ENCODE measurements at places on chromosomes 7 and 10.

- no peak for DNase-seq
These were observed 35.0 kb downstream of the SH3PXD2A start for GRCh38 chr10:103820101-103821062.

GRCh38 chr10:107477266-107477665 lies 312.8 kb upstream of the SORCS1 start:
- no peak for DNase-seq

GRCh38 chr10:124387078-124387874 lies 31.4 kb downstream of the OAT start:
- no peak for DNase-seq

DNA sequence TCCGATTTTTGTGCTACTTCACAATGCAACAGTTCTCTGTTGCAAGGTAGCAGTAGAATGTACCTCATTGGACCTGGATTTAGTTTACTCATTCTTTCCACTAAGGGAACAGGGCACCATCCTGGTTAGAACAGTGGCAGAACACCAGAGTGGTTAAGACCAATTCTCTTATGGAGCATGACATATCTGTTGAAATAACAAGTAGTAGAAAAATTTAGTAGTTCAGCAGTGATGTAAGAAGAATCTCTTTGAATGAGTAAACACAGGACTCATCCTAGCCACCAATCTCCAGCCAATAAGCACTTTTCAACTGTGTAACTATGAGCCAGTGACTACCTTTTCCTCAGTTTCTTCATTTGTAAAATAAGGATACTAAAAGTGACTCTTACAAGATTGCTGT lies 2.4 kb downstream of the ANKRD22 start:
- no peak for DNase-seq

DNA sequence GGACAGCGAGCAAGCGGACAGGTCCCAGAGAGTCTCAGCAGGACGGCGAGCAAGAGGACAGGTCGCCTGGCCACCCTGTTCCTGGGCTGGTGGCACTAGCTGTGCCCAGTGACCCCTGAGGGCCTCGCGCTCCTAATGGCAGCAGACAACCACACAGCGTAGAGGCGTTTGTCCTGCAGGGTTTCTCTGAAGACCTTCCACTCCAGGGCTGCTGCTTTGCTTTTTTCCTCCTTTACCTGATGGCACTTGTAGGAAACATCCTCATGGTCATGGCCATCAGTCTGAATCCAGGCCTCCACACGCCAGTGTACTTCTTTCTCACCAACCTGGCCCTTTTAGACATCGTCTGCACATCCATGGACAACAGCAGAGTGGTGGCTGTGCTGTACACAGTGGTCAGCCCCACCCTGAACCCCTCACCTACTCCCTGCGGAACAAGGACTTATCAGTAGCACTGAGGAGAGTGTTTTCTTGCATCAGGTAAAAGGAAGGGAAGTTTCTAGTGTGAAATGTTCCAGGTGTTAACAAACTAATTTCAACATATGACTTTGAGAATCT lies 27.4 kb downstream of the SCART1 start:
- DNase-seq, result no peak

DNA sequence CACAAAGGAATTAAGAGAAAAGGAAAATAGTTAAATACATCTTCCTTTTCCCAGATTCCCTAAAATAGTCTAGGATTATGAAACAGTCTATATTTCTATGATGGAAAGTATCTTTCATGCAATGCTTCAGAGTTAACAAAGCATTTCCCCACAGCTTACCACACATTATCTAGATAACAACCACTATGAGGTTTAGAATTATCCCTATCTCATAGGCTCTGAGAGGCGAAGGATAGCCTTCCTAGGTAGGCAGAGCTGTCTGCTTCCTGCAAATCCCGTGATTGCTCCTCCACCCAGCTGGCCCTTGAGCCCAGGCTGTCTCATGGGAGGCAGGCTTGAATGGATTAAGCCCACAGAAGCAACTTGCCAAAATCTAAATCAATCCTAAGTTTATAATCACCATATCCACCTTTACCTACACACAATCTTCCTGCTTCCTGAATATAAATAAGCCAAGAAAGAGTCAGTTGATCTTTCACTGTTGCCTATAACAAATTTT lies 321.4 kb upstream of the AOAH start:
- DNase-seq, result no peak

GRCh38 chr7:49797987-49798660 lies 24.7 kb downstream of the VWC2 start:
- DNase-seq, result no peak

DNA sequence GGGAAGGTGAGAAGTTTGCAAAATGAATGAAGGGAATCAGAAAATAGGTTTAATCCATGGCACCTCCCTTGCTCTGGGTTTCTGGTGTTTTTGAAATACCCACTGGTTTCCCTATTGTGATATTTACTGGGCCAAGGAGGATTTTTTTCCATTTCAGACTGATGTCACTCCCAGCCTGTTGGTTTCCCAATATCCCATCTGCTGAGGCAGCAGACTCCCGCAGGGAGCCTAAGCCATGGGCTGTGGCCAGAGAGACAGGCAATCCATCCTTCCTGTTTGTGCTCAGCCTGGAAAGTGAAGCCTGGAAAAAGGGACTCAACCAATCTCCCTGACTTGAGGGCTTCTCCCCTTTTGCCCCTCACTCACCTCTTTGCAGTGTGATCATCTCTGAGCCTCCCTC lies 22.8 kb downstream of the FAM107B start:
- DNase-seq, result no peak

DNA sequence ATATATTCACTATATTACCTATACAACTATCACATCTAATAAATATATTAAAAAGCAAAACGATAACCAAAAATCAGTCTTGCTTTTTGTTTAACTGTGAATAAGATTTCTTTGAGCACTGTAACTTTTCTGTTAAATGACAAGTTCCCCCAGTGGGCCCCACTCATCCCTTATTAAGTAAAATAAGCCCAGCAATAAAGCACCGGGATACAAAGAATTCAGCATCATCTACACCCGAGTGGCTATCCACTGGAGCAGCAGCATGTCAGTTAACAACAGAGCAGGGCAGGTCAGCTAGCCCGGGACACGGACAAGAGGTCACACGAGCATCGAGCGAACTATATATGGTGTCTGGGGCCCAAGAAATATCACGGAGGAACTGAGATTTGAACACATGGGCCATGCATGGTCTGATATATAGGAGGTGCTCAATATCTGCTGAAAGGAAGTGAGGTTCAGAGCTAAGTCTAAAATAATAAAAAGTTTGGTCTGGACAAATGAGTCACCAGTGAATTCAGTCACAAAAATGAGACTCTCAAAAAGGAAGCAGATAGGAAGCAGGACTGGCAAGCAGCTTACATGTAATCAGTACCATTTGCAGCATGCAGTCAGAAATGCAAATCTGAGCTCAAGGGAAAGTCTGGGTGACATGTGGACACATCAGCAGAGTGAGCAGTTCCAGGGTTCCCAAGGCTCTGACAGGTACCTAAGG lies 4.1 kb downstream of the ERCC6 start:
- DNase-seq, result no peak

DNA sequence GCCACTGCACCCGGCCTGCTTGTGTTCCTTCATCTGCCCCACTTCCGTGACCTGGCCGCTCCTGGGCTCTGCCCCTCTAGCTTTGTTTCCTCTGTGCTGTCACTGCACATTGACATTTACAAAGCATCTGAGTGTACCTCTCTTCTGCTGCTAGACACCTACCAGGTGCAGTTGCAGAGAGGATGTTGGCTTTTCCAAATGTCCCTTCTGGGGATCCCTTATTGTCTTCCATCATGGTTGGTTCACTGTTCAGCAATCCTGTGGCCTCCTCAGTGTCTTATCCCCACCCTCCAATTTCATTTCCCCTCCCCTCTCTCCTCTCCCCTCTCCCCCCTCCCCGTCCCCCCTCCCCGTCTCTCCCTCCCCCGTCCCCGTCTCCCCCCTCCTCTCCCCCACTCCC lies 13.8 kb downstream of the VWA2 start:
- no peak for DNase-seq
